SK-MEL-5 (cell line): ENCODE measurements at places on chromosomes 4 and X.

DNA sequence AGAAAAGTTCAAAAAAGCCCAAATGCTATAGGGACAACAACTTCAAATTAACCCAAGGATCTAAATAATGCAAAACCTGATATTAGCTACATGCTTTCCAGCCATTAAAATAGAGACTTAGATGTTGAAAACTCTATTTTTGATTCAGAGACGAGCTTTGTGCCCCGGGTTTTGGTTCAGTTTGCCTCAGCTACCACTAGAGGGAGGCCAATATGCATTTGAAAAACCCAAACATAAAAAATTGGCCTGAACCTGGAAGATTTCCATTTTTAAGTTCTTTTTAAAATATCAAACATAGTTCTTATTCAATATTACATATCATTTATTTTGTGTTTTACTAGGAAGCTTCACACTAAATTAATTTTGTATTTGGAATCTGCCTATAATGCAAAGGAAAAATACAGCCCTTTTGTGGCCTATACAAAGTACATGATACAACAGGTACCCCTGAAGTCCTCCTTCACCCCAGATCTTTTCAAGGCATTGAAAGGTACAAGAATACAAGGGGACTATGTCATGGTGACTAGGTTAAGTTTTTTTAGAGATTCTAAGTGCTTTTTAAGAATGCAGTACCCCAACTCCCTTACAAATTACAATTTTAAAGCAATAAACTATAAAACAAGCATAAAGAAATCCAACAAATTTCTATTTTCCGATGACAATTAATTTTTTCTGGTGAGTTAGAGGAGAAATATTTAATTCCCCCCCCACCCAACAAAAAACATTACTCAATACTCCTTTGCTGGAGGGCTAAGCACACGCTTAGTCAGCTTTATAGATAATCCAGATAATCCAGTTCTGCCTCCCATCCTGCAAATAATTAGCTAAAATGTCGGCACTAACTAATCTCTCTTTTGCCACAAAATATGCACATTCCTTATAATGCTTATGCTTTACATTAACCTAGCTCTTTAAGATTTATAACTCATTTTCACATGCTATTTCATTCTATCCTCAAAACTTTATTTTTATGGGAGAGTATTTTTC is 97.7 kb upstream of the PTPN13 start:
- peak; percentile 55 for DNase-seq

- peak; percentile 32 for DNase-seq
Observed at GRCh38 chrX:24219320-24219719, 69.8 kb downstream of the ZFX start.

- DNase-seq = no peak
Observed at GRCh38 chr4:61079976-61080375, 120.2 kb upstream of the ADGRL3 start.

DNA sequence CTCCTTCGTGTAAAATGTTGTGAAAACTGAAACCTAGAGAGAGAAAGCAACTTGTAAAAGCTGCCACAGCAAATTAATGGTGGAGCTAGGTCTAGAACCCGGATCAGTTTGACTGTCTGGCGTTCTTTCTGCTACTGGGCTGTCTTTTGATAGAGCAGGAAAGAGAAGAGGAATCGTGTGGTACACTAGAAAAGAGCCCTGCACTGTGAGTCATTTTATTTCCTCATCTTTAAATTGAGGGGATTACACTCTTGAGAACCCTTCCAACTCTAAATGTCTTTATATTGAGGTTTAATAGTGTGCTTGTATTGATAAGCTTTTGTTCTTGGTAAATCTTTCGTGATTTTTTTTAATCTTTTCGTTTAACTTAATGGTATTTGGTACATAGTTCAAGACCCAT is 4.3 kb downstream of the WDR44 start:
- no peak for DNase-seq

GRCh38 chr4:185039508-185040273 is 21.4 kb downstream of the HELT start:
- DNase-seq = peak; percentile 85

- no peak for DNase-seq
Observed at GRCh38 chr4:121824950-121825349, 1.3 kb upstream of the CCNA2 start.

DNA sequence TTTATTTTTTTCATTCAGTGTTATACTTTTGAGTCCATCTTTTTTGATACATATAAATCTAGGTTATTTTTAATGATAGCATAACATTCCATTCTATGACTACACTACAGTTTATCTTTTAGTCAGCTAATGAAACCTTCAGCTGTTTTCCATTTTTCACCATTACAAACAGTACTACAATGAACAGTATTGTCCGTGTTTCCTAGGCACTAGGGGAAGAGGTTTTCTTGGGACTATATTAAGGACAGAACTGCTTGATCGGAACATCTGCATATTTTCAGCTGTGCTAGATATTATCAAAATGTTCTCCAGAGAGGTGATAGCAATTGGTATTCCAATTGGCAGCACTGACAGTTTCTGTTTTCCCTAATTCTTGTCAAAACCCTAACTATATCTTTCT is 44.3 kb upstream of the HCCS start:
- DNase-seq = no peak

DNA sequence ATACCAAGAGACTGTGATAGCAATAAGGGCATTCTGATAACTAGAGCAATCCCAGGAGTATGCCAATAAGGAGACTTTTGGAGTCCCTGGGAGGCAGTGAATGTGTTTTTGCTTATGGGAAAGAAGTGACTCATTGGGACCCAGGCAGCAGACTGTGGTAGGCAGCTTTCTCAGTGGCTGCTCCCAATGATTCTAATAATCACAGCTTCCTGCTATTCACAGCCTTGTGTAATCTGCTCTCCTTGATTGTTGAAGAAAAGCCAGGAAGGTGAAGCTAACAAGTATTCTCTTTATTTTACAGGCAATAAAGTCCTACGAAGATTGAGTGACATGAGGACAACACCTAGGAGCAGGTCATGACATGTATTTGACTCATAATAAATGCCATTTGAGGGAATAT is 70.3 kb upstream of the DDX60 start:
- no peak for DNase-seq

DNA sequence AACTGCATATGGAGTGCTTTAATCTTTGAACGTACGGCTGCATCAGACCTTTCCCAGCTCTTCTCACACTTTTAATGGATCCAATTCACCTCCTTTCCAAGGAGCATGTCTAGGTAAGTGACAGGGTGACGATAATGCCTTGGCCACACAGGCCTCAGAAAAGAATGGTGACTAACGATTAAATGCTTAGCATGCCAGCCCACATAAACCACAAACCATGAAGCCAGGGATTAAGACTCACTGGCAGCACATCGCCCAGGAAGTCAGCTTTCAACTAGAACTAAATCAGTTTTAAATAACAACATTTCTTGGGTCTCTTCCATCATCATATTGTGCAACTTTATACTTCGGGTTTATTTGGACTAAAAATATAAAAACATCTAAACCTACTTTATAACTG is 28.7 kb downstream of the INPP4B start:
- DNase-seq = peak; percentile 35

DNA sequence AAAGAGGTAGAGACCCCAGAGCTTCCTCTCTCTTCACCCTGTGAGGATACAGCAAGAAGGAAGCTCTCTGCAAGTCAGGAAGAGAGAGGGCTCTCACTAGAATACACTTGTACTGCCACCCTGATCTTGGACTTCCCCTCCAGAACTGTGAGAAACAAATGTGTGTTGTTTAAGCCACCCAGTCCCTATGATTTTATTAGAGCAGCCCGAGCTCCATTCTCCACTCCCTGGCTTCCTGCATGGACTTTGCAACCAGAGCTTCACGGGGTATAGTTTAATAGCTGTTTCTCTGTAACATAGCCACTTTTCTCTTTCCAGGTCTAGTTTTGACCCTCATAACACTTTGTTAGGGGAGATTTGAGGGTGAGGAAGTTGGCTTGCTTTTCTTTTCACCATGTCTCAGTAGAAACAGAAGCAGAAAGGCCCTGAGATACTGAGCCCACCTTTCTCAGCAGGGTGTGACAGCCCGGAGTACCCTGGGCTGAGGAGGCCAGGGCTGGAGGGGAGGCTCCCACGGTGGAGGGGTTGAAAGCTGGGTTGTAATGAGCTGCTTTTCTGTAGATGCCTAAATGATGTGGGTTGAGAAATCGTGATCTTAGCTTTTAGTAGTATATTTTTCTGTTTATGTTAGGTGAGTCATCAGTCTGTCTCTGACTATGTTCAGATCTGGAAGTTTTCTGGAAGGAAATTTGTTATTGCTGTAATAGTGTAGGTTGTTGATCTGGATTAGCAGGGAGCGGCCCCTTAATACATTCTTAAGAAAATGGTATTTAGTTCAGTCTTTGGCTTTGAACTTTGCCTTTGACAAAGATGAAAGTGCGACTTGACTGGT is 118.6 kb downstream of the PTTG2 start:
- no peak for DNase-seq

DNA sequence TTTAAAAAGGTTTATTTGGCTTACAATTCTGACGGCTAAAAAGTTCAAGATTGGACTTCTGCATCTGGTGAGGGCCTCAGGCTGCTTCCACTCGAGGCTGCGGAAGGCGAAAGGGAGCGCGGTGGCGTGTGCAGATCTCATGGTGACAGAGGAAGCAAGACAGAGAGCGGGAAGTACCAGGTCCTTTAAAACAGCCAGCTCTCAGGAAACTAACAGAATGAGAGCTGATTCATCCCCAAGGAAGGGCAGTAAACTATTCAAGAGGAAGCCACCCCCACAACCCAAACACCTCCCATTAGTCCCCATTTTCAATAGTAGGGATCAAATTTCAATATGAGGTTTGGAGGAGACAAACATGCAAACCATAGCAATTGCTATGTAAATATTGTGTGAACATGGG is 2144.2 kb upstream of the AGA start:
- DNase-seq = no peak

DNA sequence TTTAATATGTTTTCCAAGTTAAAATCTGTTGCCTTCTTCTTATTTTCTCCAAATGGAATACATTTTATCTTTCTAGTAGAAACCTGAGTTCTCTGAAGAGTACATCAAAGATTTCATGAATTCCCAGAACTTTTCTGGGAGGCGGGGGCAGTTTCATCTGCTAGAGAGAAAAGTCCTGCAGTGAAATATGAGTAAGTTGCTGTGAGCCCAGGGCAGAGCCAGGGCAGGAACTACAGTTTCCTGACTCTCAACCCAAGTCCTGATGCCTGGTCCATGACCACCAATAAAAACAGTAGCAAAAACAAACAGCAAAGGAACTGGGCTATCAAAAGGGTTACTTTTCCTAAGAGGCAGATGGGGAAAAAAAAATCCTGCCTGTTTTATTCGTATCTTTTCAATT is 239.4 kb upstream of the CTSO start:
- no peak for DNase-seq

DNA sequence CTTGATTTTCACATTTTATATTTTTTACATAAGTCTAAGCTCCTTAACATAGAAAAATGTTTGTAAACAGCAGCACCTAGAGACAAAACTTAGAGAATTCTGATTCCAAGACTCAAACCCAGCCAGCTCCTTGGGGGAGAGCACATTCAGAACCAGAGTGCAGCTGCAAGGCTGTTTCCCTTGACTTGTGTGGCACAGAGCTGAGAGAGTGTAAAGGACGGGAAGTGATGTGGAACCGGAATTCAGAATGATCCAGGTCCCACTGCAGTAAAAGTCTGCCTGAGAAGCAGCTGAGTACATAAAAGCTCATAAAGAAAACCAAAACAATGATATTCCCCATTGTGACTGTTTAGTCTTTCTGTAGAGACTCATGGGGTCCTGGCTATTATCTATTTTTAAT is 713.8 kb downstream of the RAB28 start:
- no peak for DNase-seq

DNA sequence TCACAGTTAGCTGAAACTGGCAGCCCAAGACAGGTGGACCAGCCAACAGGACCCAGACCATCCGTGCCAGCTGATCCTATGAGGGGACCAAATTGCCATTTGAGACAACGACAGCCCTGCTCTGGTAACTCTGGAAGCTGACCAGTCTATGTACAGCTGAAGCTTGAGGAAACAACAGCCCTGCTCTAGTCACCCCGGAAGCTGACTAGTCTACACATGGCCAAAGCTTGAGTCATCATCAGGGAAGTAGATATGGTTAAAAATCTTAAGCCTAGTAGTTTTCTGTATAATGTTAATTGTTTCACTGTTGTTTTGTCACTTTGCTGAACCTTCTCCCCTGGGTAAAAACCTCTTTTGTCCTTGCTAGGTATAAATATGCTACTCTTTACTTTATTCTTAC is 905.4 kb upstream of the NDST4 start:
- no peak for DNase-seq

DNA sequence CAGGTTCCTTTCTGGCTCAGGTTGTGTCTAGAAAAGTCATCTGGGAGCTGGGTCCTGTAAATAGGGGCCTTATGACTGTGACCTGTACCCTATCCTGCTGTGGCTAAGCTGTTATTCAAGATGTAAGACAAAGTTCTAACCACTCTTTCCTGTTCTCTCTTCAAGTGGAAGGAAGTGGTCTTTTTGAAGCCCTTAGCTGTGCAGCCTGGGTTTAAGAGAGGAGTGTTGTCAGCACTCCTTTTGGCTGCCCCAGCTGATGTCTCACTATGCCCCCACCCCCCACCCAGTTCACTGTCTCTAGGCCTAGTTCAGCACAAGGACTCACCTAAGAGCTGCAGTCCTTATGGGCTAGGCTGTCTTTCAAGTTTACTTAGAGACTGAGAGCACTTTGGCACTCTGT is 1069.5 kb downstream of the FAM133A start:
- DNase-seq = no peak

GRCh38 chr4:151948351-151949016 is 187.7 kb upstream of the GATB start:
- DNase-seq = no peak

DNA sequence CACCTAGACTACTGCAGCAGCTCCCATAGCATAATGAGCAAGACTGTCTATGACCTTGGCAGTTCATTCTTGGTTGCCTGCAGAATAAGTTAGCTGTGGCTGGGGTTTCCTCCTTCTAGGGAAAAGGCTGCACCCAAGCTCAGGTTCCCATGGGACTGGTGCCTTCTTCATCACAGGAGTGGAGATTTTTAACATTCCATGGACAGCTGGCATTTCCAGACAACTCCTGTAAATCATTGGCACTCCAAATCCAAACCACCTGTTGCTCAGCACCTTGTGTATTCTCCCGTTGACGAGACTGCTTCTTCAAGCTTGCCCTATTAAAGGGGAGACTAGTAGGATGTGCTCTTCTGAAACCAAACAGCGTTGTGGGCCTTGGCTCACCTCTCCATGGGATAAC is 7.8 kb upstream of the NUP54 start:
- DNase-seq = no peak

DNA sequence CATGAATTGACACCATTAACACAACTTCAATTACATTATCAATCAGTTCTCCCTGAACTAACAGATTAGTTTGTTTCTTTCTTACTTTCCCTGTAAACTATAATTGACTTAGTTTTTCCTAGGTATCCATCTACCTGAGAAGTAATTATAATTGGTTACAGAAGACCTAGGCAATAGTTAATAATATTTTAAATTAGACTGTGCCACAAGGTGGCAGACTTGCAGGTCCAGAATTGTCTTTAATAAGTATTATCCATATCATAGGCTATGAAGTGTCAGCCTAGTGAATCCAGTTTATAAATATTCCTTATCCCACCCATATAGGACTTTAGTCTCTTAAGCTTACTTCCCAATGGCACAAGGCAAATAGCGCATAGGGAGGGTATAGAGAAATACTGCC is 48.9 kb upstream of the FAM47B start:
- DNase-seq = peak; percentile 13

- no peak for DNase-seq
Observed at GRCh38 chrX:24341795-24342194, 18.6 kb upstream of the SUPT20HL1 start.

GRCh38 chr4:8594097-8595038 is 1.8 kb downstream of the CPZ start:
- DNase-seq = peak; percentile 82
